ENCODE measurements at places on chromosomes 12 and 14. TPM values are rescaled to one million over a fixed set of nuclear protein-coding genes. Genes with fewer than 3 reads are reported as not detected.
A peak's percentile ranks its signal among the peaks of the same experiment; 100 is the strongest.

DNA sequence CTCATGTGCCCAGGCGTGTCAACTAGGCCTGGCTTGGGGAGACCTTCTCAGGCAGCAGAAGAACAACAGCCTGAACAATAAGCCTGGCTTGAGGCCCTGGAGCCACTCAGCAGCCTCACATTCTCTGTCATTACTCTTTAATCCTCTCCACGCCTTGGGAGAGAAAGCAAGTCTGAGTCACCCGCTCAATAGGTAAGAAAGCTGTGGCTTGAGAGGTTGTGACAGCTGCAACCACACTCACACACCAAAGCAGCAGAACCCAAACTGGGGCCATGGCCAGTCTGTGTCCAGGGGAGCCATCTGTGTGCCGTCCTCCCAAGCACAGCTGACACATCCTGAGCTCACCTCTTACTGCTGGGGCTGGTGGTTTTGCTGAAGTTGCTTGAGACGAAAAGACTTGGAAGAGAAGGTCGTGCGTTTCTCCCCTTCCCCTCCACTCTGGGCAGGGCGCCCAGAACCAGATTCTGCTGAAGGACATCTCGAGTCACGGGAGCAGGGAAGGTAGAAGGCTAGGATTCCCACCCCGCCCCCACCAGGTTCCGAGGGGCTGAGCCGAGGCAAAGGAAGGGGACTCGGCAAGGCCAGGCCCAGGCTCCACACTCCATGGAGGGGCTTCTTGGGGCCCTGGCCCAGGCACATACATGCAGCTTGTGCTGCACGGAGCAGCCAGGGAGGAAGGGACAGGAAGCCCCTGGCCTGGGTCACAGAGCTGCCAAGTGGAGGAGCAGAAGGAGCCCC lies 5.5 kb downstream of the TMEM63C start:
- peak; percentile 25 for DNase-seq

DNA sequence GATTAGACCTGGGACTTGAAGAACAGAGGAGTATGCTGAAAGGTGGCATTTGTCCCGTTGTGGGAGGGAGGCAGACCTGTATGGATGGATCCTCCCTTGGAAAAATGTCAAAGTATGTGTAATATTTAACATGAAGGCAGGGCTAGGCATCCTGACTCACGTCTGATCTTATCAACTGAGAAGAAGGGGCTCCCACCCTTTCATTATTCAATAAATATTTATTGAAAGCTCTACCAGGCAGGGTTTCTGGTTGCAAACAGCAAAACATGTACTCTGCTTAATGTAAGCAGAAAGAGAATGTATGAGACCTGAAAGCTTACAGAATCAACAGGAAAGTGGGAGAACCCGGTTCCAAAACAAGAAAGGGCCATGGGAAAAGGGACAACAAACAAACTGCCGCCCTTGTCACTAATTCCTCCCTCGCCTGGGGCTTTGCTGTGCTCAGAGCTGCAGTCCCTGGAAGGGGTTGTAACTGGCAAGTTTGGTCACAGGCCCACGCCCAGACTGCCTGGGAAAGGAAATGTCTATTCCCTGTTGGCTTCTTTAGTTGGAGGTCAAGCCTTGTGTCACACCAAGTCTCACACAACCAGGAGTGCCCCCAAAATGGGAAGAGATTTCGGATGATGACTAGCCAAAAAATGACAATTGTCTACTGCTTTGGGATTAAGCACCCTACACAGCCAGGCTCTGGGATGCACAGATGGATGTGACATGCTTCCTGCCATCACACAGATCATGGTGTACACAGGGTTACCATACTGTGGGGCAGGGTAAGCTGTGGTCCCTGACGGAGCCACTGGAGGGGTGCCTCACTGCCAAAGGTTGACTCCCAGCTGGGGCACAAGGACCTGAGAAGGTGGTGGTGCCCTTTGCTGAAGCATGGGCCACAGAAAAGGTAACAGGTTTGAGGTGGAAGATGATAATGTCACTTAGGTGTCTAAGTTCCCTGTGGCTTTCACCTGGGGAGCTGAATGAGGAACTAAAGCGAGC lies 36.8 kb downstream of the RAB35 start:
- DNase-seq, result peak; percentile 50

DNA sequence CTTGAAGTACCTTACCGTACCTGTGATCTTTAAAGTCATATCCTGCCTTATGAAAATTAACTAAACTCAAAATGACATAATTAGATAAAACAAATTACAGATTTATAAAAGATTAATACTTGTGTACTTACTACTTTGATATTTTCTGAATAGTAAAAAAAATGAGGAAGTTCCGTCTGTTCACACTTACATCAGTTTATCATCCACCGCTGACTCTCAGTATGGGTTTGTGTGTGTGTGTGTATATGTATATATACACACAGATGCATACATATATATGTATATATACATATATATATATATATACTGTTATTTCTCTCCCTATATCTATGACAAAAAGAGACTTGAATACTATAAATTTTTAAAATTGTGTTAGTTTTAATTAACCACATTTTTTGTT lies 65.0 kb upstream of the MON2 start:
- DNase-seq, result no peak

DNA sequence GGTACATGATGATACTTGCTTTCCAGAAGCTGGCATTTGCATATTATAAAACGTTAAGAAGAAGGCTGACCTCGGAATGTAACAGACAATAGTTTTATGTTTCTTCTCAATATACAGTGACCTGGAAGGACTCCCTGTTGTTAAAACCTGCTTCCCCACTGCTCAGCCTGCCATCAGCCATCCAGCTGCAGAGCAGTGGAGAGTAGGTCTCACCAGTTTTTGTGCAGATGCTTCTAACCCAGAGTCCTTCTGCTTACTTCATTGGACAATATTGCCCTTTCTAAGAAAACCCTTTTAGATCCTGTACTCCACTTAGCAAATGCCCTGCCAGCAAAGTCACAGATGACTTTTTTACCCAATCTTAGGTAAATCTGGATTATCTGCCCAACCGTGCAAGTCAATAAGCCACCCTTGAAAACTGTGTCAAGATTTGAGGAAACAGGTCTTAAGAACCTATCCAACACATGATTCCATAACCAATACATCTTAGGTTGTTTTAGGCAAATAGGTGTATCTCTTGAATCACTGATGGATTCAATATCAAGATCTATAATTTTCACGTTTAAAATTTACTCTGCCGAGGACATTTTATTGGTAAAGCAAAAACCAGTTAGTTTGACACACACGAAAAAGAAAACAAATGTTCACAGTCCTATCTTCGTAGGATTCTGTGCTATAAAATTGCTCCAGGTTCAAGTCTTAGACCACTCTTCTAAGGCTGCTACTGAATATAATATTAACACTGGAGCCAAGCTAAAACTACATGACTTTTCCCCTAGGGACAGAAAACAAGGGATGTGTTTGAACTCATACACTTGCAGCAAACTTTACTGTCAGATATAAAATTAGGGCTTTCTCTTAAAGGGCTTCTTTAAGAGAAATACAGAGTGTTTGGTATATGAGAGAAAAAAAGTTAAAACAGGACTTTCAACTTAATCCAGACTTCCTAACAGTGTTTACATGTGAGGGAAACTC lies 5.7 kb downstream of the PHLDA1 start:
- DNase-seq, result peak; percentile 47

HOXC11 gene
- total RNA-seq, result not detected

NUMB gene
- 24.9 TPM for total RNA-seq
